ENCODE measurements at places on chromosomes 7 and 10.

DNA sequence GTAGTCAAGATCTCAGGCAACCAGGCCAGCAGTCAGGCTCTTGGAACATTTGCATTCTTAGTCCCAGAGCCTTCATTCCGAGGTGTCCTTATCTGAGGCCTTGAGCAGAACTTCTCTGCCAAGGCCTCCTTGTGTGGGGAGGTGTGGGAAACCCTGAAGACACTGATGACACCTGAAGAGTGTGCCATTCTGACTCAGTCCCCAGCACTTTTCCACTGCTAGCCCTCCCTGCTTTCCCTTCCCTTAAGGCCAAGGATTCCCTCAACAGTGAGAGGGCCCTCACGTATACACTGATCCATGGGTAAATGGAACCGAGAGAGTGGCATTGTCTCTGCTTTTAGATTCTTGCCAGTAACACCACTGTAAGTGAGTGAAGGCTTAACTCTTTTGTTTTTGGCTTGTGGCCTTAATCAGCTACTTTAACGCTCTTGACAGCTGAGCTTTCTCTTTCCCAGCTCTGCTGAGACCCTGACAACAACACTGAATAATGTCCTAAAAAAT, 30.3 kb downstream of the TRDMT1 start:
- no peak for DNase-seq

- no peak for DNase-seq
These were observed 191.3 kb upstream of the CDCA7L start for GRCh38 chr7:22137026-22137425.

GRCh38 chr7:106369352-106369751, 84.6 kb upstream of the NAMPT start:
- no peak for DNase-seq

DNA sequence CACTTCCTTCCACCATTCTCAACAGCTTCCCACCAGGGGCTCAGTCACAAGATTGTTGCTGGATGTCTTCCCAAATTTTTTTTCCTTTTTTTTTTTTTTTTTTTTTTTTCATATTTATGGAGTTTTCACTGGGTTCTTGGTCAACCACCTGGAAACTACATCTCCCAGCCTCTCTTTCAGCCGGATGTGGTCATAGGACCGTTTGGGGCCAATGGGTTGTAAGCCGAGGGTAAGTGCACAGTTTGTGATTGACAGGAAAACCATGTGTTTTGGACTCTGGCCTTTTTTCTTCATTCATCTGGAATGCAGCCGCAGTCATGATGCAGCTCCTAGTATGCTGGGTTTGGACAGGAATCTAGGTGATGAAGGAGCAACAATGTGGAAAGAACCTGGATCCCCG, 337.1 kb upstream of the FOXK1 start:
- DNase-seq: no peak

DNA sequence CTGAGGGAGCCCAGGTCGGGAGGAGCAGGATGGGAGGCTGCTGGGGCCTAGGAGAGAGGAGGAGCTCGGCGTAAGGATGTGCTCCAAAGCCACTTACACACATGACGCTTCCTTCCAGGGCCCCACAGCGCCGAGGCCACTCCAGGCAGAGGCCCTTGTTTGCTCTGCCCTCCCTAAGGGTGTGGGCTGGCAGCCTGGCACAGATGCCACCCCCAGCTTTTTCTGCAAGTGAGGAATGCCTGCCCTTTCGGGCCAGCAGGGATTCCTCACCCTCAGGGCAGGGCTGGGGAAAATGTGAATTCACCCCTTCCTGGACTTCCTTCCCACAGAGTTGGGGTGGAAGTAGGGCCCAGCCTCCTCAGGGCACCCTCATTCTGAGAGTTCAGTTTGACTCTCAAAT, 5.6 kb upstream of the AQP1 start:
- DNase-seq: no peak

DNA sequence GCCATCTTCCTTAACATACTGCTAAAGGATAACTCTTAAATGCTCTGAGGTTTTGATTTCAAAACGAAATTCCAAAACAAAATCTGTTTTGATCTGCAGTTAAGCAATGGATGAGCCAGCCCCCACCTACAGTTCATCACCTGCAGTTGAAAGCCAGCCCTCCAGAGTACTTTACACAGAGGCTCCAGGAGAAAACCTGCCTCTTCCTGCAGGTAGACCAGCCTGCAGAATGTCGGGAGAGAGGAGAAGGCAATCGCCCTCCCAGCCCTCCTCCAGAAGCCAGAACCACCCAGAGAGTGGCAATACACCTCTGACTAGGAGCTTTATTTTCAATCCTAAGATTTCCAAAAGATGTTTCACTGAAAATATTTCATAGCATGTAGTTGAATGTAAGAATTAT, 798.1 kb downstream of the GATA3 start:
- DNase-seq: no peak

GRCh38 chr7:30694218-30694745, 12.0 kb upstream of the CRHR2 start:
- DNase-seq: no peak

- DNase-seq: no peak
These were observed 1092.8 kb downstream of the KCNMA1 start for GRCh38 chr10:76544789-76545188.

GRCh38 chr10:1733720-1734119, 3.6 kb downstream of the ADARB2 start:
- DNase-seq: no peak

DNA sequence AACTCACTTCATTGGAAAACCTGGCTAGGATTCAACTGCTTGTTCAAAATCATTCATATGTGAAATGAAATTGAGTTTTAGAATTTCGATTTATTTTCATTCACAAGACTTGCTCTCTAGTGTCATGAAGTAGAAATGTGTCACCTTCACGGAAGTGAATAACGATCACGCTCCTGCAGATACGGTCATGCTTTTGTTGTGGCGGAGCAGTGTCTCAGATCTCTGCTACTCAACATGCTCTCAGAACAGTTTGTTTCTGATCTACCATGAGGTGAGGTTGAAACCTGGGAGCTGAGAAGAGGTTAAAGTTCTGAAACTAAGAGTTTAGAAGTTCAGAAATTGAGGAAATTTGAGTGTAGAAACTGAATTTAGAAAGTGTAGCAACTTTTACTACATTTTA, 13.8 kb upstream of the PITRM1 start:
- DNase-seq: no peak

- no peak for DNase-seq
These were observed 410.5 kb upstream of the C7orf33 start for GRCh38 chr7:148180075-148180474.

GRCh38 chr7:150357270-150357669, 11.4 kb upstream of the REPIN1 start:
- no peak for DNase-seq

GRCh38 chr7:37445064-37445723, 3.5 kb downstream of the ELMO1 start:
- no peak for DNase-seq

DNA sequence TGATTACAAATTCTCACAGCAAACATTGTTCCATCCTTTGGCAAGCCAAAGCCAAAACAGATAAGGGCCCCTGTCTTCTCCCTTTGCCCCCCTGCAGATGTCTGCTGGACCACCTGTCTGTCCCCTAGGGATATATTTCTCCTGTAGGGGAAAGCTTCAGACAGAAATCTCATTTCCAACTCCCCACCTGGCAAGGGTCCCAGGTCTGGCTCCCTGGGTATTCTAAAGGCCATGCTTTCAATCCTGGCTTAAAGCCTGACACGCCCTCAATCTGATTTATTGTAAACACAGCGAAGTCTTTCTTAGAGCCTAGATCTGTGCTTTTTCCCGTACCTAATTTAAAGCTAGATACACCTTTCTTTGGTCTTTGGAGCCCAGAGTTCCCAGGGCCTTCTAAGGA, 66.1 kb downstream of the KCNMA1 start:
- no peak for DNase-seq

- no peak for DNase-seq
These were observed 10.6 kb upstream of the LIPM start for GRCh38 chr10:88791924-88792323.

GRCh38 chr10:102611514-102612087, 32.7 kb upstream of the TRIM8 start:
- DNase-seq: no peak

GRCh38 chr10:116948530-116948870, 56.5 kb downstream of the SHTN1 start:
- no peak for DNase-seq

- no peak for DNase-seq
These were observed 163.0 kb downstream of the FGFR2 start for GRCh38 chr10:121435099-121435875.

DNA sequence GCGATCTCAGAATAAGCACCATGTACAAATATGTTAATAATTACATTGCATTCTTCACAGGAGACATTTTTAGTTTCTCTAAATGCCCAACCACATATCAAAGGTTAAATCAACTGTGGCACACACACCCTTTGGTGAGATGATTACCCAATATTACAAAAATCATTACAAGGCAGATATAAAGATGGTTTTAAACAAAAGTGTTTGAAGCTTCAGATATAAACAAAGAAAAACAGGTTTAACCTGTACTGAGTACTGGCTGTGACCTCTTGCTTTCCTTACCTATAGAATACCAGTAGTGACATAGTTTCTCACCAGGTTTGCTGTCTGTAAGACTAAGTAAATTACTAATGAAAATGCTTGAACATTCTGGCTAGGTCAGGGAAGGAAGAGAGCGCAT, 360.0 kb upstream of the IGFBP3 start:
- DNase-seq: no peak

- no peak for DNase-seq
These were observed 56.5 kb downstream of the LYZL1 start for GRCh38 chr10:29345144-29345909.

GRCh38 chr7:47293884-47294555, 287.9 kb downstream of the TNS3 start:
- DNase-seq: no peak

DNA sequence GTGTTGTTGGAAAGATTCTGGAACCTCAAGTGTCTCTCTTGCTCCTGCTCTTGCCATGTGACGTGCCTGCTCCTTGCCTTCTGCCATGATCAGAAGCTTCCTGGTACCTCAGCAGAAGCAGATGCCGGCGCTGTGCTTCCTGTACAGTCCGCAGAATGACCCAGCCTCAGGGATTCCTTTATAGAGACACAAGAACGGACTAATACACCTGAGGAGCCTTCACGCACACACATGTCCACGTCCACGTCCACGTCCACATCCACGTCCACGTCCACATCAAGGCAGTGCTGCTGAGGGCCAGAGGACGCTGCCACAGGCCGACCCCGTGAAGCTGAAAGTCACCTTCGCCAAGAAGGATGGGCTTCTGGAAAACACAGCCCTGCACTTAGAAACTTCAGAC, 190.1 kb downstream of the MAD1L1 start:
- no peak for DNase-seq

GRCh38 chr7:111987115-111987826, 218.9 kb downstream of the DOCK4 start:
- no peak for DNase-seq

DNA sequence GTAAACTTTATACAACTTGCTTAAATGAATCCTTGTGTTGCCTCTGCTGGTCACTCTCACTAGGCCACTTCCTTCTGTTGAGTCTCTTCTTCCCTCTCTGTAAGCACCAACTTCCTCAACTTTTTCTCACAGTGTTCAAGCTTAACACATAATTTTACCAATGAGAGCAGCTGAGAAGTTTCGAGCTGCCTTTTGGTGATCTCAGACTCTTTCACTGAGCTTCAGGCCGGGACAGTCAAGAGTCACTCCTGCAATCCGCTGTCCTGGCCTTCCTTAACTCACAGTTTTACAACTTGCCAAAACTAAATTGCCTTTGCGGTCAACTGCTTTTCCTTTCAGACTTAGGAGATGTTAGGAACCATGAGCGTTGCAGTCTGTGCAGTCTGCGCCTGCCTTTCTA, 47.4 kb downstream of the PRPF18 start:
- DNase-seq: no peak

GRCh38 chr10:14384915-14385314, 54.2 kb upstream of the FRMD4A start:
- DNase-seq: no peak

DNA sequence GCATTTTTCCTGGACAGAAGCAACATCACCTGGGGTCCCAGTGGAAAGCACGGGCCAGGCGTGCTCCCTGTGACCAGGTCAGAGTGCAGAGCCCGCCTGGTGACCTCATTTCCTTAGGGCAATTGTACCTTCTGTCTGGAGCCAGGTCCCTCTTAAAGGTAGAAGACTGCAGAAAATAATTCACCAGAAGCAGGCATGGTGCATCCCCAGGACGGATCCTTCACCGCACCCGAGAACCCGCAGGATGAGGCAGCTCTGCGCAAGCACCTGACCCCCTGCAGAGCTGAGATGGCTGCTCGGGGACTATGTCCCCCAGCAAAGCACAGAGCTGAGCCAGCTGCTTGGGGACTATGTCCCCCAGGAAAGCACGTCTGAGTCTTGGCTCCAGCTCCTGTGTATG, 557.6 kb downstream of the PTPRN2 start:
- no peak for DNase-seq

DNA sequence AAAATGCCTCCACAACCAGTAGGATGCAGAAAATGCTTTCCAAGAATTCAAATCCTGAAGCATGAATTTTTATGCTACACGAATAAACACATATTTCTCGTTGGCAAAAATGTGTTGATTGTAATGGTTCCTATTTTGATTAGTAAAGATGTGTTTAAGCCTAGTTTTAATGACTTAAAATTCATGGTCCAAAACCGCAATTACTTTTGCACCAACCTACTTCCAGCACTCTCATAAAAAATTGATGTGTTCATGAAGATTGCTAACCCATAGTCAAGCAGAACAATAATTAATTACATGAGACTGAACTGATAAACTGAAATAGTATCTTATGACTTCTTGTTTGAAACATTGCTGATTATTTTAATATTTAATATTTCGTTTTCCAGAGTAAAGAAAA, 828.8 kb downstream of the CCSER2 start:
- DNase-seq: no peak

- DNase-seq: peak; percentile 11
These were observed 476.6 kb downstream of the GATA3 start for GRCh38 chr10:8531116-8531515.

DNA sequence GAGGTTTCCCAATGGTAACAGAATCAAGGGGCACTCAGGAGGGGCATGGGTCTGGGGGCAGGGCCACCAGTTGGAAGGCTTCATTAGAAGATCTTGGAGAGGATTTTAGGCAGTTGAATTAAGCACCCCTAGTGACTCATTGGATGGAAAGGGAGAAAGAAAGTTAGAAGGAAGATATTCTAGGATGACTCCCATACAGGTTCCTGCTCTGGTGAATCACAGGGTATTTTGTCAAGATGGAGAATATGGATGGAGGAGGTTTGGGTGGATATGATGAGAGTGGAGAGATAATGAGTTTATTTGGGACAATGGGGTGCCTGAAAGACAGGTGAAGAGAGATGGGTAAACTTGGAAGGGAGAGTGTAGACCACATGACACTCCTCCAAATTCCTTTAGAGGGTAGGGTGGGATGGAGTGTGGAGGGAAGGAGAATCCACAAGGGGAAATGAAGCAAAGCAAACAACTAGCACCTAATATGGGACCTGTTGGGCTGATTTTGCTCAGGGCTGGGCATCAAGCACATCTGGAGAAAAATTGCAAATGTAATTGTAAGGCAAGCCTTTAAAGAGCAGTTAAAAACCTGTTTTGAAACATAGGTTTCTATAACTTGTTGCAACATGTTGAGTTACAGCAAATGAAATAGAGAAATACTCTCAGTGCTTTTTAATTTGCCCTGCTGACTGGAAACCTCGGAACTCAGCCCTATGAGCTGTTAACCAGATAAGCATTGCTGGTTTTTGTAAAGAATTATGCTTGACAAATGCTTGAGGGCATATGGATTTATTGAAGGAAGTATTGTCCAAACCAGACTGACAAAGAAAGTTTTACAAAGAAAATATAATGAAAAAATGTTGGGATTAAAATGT, 2.9 kb upstream of the ENTPD7 start:
- no peak for DNase-seq

GRCh38 chr7:155799514-155799913, 12.7 kb downstream of the SHH start:
- no peak for DNase-seq

Measured in putamen (tissue), 1 donor.